ENCODE measurements at places on chromosomes 4 and X.

DNA sequence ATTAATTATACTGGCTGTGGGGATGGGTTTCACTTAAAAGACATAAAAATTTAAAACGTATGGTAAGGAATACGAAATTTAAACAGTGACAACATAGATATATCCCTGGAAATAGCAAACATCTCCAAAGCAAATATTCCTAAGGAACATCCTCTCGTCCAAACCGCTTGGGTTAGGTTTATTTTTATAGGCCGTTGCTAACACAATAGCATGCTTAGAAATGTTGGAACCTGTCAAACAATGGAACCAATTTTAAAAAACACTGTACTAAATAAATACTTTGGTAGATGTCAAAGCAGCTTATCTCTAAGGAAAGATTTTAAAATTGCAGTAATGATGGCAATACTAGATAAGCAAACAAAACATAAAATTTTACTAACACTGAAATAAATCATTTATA, 45.4 kb downstream of the SEC24D start:
- DNase-seq: no peak

DNA sequence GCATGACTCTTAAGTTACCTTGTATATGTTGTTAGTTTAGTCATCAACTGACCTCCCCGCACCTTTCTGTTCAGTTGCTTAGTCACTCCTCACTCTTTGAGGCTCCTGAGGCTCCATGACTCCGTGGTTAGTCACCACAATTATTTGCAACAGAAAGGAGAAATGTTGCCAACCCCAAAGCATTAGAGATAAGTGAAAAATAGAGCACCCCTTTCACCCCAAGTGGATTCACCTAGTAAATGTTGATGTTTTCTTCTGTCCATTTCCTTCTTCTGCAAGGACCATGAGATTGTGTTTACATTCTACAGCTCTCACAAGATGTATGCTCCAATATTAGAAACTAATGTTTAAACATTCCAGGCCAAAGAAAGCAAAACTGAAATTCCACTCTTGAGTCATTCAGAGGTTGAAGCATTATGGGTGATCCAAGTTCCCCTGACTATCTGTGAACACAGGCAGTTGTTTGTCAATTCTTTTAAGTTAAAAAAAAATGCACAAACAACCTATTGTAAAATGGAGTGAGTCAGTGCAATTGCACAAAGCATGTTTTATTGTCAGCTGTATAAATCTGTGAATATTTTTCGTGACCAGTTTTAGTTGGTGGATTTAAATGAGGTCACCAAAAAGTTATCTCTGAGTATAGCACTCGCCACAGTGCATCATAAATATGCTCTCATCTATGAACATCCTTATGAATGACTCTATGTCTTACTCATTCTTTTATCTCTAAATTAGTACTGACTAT, 552.4 kb upstream of the MAGEB2 start:
- no peak for DNase-seq

DNA sequence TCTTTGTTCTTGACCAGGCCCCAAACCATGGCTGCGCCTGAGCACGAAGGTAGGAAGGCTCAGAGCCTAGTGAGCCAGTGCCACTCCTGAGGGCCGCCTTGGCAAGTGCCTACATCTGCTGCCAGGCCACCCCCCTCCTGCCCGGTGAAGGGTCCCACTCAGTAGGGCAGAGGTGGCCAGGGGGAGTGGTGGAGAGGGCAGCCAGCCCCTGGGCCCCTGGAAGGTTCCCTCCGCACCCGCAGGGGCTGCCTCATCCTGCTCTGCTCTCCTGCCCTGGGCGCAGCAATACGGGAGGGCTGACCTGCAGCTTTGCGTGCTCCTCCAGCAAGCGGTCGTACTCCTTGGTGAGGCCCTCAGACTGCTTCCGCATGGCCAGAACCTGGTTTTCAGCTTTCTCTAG, 14.0 kb downstream of the SLC6A8 start:
- DNase-seq: no peak

GRCh38 chr4:150248181-150248580, 169.9 kb downstream of the DCLK2 start:
- no peak for DNase-seq

DNA sequence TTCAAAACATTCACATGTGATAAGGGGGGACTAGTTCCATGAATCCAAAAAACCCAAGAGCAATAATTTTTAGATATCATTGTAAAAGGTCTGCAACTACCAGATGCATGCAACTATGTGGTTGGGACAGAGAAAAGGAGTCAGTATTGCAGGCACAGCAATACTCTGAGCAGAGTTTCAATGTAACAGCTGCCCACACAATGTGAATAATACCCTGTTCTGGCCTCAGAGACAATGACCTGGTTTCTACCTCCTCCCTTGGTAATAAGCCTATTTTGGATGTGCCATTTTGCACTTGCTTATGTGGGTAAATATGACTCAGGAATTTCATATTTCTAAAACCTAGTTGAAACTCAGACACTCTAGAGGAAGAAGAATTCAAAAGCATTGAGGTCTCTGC, 194.8 kb upstream of the RASGEF1B start:
- no peak for DNase-seq

DNA sequence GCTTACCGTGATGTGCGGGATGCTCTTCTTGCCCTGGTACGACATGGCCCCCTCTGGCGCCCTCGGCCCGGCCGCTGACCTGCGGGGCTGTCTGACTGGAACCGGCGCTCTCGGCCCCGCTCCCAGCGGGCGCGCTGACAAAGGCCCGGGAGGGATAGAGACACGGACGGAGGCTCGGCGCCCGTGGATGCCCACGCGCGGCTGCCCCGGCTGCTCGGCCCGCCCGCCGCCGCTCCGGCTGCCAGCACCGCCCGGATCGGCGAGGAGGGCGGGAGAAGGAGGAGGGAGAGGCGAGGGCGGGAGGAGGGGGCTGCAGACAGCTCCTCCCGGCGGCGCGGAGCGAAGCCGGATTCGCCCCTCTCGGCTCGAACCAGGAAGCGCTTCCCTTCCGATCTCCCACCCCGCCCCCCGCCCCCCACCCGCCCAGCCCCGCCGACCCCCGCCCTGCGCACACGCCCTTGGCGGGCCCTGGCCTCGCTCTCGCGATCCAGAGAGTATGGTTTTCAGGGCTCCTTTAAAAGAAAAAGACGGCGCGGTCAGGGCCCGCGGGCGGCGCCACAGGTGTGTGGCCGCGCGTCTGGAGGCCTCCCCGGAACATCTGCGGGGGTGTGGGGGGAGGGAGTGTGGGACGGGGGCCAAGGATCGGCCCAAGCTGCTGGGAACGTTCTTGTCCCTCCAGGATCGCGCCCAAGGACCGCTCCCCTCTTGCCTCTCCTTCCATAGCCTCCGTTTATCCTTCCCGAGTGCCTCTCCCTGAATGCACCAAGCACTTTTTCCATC, 4.5 kb downstream of the CRMP1 start:
- no peak for DNase-seq

DNA sequence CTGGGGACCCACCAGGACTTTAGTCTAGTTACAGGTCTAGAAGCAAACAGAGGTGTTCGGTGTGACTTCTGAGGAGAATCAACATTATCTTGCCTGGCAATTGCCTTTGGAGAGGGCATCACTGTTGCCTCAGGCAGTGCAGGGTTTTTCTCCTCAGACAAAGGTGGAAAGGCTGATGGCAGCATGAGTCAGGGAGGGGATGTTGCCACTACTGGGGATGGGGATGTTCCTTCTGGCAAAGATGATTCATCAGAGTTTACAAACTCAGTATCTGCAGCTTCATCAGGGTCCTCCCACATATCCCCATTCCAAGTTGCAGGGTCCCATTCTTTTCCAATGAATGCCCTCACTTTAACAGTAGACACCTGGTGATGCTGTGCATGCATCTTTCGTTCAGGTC, 91.3 kb upstream of the GALNTL6 start:
- DNase-seq: no peak

- DNase-seq: peak; percentile 25
Observed at GRCh38 chr4:186149872-186150271, 41.5 kb upstream of the CYP4V2 start.

GRCh38 chr4:154838155-154838554, 57.1 kb downstream of the RBM46 start:
- DNase-seq: no peak

DNA sequence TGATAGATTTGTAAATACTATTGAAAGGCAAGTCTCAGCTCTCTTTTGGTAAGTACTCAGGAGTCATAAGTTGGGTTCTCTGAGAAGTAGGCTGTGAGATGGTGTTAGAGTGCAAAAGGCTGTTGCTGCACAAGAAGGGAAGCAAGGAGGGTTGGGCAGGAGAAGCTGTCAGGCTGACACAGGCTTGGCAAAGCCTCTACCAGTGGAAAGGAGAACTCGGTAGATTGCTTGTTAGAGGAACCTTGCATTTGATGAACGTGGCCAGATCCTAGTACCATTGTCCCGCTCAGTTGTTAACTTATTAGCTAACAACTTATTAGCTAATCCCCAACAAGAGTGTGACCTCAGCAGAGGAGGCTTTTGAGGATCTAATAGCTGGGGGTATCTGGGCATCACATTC, 449.3 kb upstream of the BOD1L1 start:
- no peak for DNase-seq

- DNase-seq: no peak
Observed at GRCh38 chr4:4868758-4869723, 9.6 kb downstream of the MSX1 start.

- DNase-seq: no peak
Observed at GRCh38 chrX:11557120-11557519, 108.6 kb downstream of the ARHGAP6 start.

DNA sequence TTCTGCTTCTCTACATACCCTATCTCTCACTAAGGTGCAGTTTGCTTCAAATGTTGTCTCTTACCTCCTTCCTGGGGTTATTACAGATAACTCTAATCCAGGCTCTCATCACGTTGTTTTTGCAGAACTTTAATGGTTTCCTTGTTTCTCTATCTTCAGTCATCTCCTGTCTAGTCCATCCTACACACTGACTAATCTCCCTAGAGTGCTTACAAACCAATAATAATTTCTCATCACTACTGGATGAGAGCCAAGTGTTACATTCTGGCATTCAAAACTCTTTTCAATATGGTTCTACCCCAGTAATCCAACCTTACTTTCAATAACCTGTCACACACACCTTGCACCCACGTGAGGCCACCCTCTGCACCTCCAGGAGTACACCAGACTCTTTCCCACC, 86.1 kb downstream of the SYNPO2 start:
- DNase-seq: no peak

DNA sequence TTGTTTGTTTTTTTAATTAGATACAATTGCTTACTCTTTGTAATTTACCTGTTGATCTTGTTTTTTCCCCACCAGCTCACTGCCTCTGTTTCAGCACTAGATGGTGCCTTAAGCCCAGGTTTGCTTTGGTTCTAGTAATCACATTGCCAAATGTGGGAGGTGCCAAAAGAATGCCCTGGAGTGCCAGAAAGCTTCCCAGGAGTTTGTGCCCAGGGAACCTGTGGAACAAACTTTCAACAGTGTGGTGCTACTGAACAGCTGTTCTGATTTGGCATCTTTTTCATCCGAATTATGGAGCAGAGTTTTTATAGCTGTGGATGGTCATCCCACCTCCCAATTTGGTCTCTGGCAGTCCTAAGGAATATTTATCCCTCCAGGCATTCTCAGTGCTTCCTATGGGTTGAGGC, 1000.7 kb downstream of the STIM2 start:
- DNase-seq: no peak

DNA sequence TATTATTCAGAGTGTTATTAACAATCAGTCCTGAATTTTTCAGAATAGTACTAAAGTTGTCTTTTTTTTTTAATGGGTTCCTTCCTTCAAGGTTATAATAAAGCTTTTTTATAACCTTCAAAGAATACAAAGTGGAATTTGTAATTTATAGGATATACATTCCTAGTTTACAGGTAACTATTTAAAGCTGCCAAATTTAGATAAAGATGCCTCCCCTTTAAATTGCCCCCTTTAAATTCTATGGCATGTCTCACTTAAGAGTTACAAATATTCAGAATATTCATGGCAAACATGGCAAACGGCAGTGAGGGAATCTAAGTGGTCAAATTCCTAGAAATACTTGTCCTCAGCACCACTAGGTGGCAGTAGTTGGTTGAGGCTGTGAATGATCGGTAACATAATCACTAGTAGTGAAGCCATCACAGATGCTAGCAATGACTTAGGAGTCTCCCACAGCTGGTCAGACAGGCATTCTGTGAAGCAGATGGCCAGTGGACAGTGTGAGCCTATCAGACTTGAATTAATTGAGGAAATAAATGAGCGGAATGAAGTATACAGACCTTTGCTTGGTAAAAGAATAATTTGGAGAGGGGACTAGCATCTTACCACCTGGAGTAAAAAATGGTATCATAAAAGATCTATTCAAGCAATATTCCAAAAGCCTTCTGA, 86.4 kb downstream of the CBR4 start:
- DNase-seq: peak; percentile 25

GRCh38 chrX:84322083-84322827, 134.3 kb upstream of the RPS6KA6 start:
- no peak for DNase-seq

DNA sequence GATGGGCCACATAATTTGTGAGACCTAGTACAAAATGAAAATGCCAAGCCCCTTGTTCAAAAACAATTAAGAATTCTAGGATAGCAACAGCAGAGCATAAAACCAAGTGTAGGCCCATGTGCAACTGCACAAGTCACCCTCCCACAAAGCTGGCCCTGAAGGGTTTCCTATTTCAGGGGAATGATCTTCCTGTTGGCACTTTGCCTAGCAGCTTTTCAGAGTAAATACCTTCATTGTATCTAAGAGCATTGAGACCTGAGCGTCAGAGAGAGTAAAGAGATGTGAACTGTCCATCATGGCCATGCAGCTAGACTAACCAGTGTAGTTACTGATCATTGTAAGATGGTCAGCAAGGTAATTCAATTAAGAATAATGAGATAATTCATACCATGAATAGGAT, 113.6 kb downstream of the CNKSR2 start:
- no peak for DNase-seq

GRCh38 chrX:9797384-9798360, 11.4 kb downstream of the SHROOM2 start:
- no peak for DNase-seq

DNA sequence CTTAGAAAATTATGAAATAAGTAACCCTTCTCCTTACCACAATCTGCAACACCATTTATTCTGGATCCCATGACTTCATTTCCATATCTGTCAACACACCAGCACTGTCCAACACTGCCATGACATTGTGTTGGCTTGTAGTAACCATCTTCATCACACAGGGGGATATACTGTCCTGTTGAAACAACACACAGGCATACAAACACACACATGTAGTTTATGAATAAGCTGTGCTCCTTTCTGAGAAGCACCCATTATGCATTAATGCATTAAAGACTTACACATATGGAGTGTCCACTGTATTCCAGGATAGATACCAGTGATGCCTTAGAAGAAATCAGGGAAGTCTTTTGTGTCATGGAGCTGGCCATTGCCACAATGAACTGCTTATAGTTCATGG, 496.9 kb downstream of the SPOCK3 start:
- no peak for DNase-seq

GRCh38 chr4:22201256-22201655, 252.7 kb upstream of the KCNIP4 start:
- DNase-seq: no peak

GRCh38 chrX:103398421-103398864, 22.1 kb downstream of the BEX3 start:
- DNase-seq: no peak

DNA sequence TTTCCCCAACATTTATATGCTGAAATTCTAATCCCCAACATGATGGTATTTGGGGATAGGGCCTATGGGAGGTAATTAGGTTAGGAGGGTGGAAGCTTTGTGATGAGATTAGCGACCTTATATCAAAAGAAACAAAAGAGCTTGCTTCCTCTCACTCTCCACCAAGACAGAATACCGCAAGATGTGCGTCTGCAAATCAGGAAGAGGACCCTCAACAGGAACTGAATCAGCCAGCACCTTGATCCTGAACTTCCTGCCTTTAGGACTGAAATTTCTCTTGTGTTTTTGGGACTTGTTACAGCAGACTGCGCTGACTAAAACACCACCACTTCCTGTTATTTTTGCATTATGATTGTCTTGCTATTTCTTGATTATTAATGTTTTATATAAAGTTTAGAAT, 1889.4 kb downstream of the C4orf33 start:
- DNase-seq: no peak
